ENCODE measurements at places on chromosomes 13 and 19. TPM values are rescaled to one million over a fixed set of nuclear protein-coding genes. Genes with fewer than 3 reads are reported as not detected.

ZNF490 gene
- total RNA-seq, result 13.1 TPM

MUC16 gene
- total RNA-seq, result not detected

ENOX1 gene
- total RNA-seq, result 3.1 TPM

FAM216B gene
- total RNA-seq, result not detected

NMRK2 gene
- not detected for total RNA-seq

PSG2 gene
- total RNA-seq, result not detected

GPR4 gene
- not detected for total RNA-seq

TIMM29 gene
- total RNA-seq, result 27.5 TPM

PNMA8A gene
- 11.6 TPM for total RNA-seq

RNF17 gene
- not detected for total RNA-seq

KLK7 gene
- not detected for total RNA-seq

IGFL3 gene
- not detected for total RNA-seq

VSIG10L gene
- 2.5 TPM for total RNA-seq

ZNF699 gene
- total RNA-seq, result 4.2 TPM

CCNE1 gene
- 14.2 TPM for total RNA-seq

CEACAM1 gene
- 11.1 TPM for total RNA-seq

ICAM1 gene
- 88.3 TPM for total RNA-seq

URAD gene
- not detected for total RNA-seq

ETV2 gene
- total RNA-seq, result 0.36 TPM

C19orf73 gene
- 1.0 TPM for total RNA-seq

KIR2DL3 gene
- not detected for total RNA-seq

SYCN gene
- total RNA-seq, result not detected

S1PR4 gene
- total RNA-seq, result 0.33 TPM

RBM26 gene
- 56.3 TPM for total RNA-seq

ZNF575 gene
- total RNA-seq, result not detected

RFPL4A gene
- not detected for total RNA-seq

SKA3 gene
- 16.4 TPM for total RNA-seq

UCHL3 gene
- total RNA-seq, result 31.3 TPM

IGFL2 gene
- total RNA-seq, result not detected

AMER2 gene
- total RNA-seq, result under 0.01 TPM

MAB21L1 gene
- not detected for total RNA-seq

KANK2 gene
- 61.4 TPM for total RNA-seq

ANGPTL8 gene
- total RNA-seq, result not detected

CXCL17 gene
- total RNA-seq, result not detected

FREM2 gene
- 0.33 TPM for total RNA-seq

KLK13 gene
- total RNA-seq, result not detected

ZSWIM9 gene
- 2.5 TPM for total RNA-seq

SELENOV gene
- not detected for total RNA-seq

SHD gene
- not detected for total RNA-seq

PDE4A gene
- total RNA-seq, result 5.3 TPM

ALG11 gene
- 30.2 TPM for total RNA-seq

NECTIN2 gene
- 51.8 TPM for total RNA-seq

RNF225 gene
- total RNA-seq, result 0.31 TPM

LYPD4 gene
- total RNA-seq, result not detected

DIRAS1 gene
- total RNA-seq, result 3.3 TPM

PSENEN gene
- total RNA-seq, result 18.2 TPM

PPP2R1A gene
- total RNA-seq, result 120 TPM

Data from melanocyte of skin (primary cell).